ENCODE measurements at places on chromosomes 7 and 10. TPM values are rescaled to one million over a fixed set of nuclear protein-coding genes. Genes with fewer than 3 reads are reported as not detected.

GRCh38 chr10:63281967-63282366 lies 148.8 kb downstream of the NRBF2 start:
- DNase-seq = no peak

DNA sequence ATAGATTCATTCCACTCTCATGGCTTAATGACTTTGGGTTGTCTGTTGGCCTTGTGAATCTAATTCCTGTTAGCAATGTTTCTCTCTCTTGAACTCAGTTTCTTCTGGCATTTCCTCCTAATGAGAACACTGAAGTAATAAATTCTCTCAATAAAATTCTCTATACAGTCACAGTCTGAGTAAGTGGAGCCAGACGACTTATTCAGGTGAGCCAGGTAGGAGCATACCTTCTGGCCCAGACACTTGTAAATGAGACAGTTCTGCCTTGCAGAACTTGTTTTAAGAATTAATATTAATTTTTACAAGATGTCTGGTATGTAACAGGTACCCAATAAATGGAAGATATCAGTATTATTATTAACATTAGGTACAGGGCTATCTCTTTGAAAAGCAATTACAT lies 28.6 kb upstream of the AGR2 start:
- no peak for DNase-seq

DNA sequence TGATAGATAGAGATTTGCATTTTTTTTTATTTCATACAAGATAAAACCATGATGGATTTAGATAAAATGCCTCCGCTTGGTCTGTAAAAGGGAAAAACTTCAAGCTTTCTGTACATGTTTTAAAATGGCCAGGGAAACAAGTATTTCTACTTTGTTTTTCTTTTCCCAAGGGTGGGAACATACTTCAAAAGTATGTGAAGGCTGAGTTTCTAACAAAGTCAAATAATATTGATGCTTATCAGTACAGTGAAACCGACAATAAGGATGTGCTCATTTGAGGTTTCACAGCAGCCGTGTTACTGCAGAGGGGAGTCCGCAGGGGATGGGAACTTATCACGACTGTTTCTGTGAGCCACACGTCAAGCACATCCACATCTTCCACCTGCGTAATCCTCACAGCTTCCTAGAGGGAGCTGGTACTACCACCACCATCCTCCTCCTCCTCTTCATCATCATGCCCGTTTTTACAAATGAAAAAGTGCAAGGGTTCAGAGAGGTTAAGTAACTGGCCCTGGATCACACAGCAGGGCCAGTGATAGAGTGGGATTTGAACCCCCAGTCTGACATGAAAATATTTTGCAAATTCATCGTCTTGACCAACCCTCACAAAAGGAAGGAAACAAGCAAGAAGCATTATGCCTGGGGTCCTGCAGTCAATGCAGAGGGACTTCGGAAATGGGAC lies 94.3 kb downstream of the GPR26 start:
- no peak for DNase-seq

- DNase-seq = no peak
Observed at GRCh38 chr7:66169616-66170015, 35.5 kb upstream of the TPST1 start.

- no peak for DNase-seq
Observed at GRCh38 chr10:123755061-123755460, 88.9 kb downstream of the GPR26 start.

- DNase-seq = no peak
Observed at GRCh38 chr7:96426027-96426426, 104.1 kb upstream of the SLC25A13 start.

GRCh38 chr10:52208365-52208764 lies 105.7 kb upstream of the DKK1 start:
- no peak for DNase-seq

DNA sequence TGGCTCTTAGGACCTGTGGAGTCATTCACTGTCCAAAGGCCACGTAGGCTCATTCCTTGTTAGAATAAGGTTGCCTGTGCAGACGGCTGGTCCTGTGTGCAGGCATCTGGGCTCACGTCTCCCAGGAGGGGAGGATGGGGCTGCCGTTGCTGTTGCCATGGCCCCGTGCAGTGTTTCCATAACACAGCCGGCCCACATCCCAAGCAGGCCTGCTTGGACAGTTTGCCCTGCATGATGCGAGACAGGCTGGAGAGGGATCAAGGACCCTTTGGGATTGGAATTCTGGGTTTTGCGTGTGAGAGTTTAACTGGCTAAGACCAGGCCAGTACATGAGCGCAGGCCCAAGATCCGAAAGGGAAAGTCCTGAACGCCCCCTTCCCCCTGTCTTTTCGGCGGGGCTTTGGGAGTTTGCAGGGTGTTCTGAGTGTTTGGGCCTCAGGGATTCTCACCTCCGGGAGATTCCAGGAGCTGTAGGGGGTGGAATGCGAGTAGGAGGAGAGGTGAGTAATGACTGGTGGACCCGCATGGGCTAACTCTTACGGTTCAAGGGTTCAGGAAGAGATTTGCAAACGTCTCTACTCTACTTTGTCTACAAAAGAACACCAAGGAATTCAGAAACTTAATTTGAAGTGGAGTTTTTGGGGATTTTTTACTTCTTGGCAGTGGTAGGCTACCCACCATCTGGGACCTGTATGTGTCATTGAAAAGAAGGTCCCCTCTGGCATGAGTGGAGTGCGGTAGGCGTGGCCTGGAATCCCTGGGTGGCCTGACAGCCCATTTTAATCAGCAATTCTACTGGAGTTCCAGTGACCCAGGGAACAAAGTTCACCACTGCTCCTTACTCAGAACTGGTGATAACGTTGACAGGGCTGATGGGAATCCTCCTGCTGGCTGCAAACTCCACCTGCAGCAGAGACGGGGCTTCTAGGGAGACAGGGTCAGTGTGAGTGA lies 125.4 kb downstream of the ITIH5 start:
- no peak for DNase-seq

The PNLIP gene
- total RNA-seq = not detected

The OGDHL gene
- 5.2 TPM for total RNA-seq

The SPDYE9 gene
- total RNA-seq = not detected

The CHAT gene
- not detected for total RNA-seq

The CXCL12 gene
- total RNA-seq = 51.1 TPM

The TMEM176A gene
- 404 TPM for total RNA-seq

The IFIT1B gene
- total RNA-seq = not detected

The SEMA3A gene
- total RNA-seq = 0.56 TPM

The ITIH2 gene
- 1,345 TPM for total RNA-seq

The CLCN1 gene
- not detected for total RNA-seq

The NAT16 gene
- total RNA-seq = not detected

The FAM170B gene
- not detected for total RNA-seq

The TAS2R4 gene
- 3.2 TPM for total RNA-seq

Data from liver (tissue), 10 donors.